CD8-positive, alpha-beta T cell (primary cell): ENCODE measurements at places on chromosomes 2 and 18.

DNA sequence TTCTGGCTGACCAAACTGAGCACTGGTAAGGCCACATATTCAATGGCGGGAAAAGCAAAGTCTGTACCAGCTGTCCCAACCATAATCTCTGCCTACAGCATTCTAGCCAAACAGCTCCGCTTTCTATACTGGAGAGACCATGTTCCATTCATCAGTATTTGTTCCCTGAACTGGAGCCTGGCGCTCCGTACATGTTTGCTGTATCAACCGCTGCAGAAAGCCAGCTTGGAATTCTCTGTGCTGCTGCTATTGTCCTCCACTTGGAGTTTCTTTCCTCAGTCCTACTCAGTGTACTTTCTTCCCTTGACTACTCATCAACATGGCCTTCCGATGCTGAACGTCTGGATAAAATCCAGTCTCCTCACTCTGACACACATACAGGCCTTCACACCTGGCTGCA, 1.9 kb downstream of the COA5 start:
- DNase-seq = no peak

- DNase-seq = no peak
Observed at GRCh38 chr18:79583426-79583825, 96.2 kb upstream of the CTDP1 start.

DNA sequence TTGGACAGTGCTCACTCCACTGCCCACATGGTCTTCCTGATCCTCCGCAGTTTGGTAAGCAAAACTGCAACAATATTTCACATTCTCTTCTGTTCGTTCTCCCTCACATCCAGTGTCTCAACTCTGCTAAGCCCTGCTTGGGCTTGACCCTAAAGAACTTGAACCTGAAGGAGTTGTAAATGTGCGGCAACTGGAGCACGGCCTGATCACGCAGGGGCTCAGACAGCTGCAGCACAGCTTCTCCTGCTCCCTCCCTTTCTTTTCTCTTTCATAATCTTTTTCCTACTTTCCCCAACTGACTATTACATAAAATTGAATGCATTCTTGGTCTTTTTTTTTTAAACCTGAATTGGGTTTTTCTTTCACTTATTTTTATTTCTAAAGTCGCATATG, 10.2 kb downstream of the CYRIA start:
- DNase-seq = no peak

DNA sequence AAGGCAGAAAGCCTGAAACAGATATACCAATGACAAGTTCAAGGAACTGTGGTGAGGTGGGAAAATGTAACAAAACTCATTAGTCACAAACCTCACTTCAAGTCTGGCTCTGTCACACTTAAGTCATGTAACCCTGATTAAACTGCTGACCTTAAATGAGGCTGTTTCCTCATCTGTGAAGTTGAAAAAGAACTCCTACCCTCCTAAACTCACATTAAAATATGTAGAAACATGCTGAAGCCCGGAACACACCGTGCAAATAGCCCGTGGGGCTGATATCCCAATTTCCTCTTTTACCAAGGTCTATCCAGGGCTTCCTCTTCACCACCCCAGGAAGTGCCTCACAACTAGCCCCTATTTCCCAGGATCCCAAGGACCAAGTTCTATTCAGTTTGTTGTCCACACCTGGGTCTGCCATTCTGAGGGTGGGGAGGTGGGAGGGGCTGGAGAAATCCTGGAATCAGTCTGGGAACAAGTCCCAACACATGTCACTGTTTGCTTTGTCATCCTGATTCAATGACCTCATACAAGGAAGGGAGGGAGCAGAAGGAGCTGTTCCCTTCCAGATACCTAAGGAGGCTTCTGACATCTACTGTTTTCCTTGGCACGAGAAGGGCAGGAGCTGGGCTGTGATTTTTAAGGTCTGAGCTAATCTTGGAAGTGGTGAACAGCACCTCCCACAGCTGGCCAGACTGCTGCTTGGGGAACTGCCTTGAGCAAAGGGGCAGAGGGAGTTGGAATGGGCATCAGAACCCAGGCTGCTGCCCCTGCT, 42.3 kb downstream of the SLC4A1AP start:
- no peak for DNase-seq

- no peak for DNase-seq
Observed at GRCh38 chr18:26556573-26556972, 8.2 kb upstream of the KCTD1 start.

DNA sequence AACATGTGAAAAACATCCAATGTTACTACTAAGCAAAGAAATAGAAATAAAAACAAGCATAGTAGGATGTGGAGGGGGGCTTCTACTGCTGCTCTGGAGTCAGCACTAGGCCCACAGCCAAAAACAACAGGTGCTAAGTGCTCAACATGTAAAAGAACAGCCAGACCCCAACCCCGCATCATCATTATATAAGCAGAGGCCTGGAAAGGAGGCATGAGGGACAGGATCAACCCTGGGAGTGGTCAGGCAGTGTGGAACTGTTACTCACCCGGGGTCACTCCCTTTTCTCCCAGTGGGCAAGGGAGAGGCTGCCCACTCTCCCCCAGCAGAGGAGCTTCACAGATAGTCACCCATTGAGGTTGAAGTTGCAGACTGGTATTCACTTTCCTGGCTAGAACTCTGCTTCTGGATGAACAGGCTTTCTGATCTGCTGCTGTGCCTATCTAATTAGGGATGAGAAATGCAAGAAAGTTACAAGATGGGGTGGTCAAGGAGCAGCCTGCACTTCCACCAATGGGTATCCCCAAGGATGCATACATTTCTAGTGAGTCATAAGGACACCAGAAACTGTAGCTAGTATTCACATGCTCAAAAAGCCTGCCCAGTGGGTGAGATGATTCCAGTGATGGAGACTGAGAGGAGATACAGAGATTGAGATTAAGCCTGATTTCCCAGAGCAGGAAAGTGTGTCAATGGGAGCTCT, 480.1 kb upstream of the TCF4 start:
- DNase-seq = no peak

DNA sequence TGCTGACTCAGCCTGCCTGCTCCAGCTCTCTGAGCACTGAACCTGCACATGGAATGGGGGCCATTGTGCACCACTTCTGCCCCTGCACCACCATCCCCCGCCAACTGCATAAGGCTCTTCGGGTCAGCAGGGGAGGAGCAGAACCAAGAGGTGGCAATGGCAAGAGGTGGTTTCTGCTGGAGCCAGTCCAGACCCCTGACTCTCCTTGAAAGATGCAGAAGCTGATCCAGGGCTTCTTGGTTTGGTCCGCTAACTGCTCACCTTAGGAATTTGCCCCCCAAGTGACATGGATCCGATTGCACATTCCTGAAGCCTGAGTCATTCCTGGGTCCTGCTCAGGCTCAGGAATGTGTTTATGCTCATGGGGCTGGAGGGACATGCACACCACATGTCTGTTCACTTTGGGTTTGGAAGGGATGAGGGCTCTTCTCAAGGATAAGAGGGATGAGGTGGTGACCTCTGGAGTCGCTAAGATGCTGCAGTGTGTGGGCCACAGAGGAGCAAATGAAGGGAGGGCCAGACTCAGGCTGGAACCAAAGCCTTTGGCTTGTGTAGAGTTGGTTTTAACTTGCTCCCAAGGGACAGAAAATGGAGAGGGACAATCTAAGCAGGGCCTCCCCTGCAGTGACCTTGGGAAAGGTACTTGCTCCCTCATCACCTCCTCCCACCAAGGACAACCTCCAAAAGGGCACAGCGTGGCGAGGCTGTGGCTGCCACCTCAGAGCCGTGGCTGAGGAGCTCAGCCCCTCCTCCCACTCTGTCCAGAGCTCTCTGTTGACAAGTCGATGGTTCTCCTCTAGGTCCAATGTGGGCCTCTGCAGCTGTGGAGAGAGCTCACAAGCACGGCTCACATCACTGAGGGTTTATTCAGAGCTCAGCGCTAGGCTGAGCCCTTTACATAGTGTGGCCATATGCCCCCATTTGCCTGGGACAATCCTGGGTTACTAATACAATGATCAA, 66.2 kb downstream of the HS1BP3 start:
- DNase-seq = no peak

DNA sequence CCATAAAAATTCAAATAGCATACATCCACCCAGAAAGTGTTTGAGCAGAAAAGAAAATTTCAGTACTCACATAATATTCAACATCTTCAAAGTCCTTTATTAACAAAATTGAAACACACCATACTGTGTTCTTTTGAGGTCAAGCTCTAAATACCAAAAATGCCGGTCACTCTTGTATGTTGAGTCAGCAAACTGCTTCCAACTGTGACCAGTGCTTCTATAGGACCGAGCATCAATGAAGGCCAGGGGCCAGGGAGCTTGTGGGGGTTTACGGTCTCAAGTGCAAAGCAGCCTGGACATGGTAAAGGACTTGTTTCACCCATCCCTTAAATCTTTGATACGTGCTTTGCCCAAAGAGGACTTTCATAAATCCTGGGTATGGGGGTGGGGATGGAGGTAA, 112.7 kb upstream of the REV1 start:
- no peak for DNase-seq

GRCh38 chr2:236945431-236946016, 140.2 kb upstream of the COPS8 start:
- DNase-seq = peak; percentile 19

GRCh38 chr2:229873123-229873581, 48.7 kb downstream of the TRIP12 start:
- no peak for DNase-seq

DNA sequence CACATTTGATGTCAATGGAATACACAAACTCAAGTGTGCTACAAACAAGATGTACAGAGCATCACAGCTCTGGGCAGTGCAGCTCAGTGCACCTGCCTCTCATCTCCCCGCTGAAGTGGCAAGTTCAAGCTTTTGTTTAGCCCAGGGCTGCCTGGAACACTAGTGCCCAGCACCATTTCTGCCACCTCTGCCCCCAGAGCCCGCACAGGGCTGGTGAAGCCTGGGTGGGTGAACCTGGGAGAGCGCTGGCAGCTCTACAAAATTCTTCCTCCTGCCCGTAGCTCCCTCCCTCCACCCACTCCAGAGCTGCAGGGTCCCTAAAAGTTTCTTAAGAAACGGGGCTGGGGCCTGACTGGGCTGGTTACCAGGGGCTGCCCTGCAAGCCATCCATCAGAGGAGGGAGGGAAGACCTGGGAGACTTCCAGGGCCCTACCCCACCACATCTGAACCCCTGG, 1.5 kb downstream of the HES6 start:
- no peak for DNase-seq

DNA sequence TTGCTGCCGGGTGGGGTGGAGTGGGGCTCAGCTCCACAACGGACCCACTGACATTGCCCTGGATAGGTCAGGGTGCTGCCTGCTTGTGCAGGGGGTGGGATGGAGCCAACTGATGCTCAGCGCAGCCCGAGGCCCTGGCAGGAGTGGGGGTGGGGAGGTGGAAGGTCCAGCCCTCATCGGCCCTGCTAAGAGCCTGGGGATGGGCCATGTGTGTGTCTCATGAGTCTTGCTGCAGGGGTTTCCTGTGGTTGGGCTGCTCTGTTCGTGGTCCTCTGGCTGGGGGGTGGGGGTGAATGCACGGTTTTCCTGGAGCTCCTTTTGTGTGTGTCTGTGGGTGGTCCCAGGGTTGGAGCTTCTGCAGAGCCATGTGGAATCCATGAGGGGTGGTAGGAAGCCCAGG, 39.4 kb upstream of the GALR1 start:
- DNase-seq = no peak

DNA sequence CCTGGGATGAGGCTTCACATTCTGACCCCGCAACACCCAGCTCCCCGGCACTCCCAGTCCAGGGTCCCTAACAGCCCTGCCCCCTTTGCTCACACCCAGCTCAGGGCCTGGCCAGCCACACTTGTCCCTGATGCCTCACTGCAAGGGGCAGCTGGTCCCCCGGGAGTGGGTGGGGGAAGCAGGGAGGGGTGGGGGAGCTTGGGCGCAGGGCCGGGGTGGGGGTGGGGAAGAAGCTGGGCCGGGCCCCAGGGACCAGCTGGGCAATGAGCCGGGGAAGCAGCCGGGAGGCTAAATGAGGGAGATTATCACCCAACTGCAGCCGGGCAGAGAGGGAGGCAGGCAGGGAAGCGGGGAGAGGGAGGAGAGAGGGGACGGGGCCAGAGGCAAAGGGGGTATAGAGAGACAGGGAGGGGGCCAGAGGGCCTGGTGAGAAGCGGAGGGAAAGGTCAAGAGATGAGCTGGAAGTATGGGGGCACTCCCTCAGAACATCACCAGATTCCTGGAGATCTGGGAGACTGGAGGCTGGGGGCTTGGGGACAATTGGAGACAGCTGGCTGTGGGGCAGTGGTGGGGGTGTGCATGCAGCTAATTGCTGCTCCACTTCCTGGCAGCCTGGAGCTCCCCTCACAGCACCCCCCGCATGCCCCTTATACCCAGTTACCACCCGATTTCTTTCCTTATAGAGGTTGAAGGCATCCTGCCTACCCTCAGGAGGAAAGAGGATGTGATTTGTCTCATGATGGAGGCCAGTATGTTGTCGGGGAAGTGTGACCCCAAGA, 2.5 kb upstream of the ASIC4 start:
- DNase-seq = no peak

GRCh38 chr2:1754046-1754445, 9.7 kb upstream of the PXDN start:
- no peak for DNase-seq

DNA sequence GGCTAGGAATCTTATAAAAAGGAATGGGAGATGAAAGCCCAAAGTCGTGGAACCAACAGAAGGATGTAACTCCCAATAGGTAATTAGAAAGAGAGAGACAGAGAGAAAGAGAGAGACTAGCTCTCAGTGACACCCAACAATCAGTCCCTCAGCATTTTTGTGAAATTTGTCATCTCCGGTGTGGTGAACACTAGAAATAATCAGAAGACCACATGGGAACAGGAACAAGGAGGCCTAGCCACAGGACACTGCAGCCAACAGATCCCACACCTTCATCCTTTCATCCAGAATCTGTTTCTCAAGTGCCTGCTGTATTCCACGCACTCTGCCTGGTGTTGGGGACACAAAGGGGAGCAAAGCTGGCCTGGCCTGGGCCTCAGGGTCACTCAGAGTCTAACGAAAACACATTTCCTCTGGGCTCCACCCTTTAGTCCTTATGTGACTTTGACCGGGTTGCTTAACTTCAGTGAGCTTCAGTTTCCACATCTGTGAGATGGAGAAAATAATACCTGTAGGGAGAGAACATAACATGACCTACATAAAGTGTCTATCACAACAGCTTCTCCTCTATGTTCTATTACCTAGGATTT, 53.1 kb downstream of the EHD3 start:
- no peak for DNase-seq

GRCh38 chr2:149661844-149662243, 74.3 kb upstream of the MMADHC start:
- no peak for DNase-seq

GRCh38 chr2:29450596-29451222, 335.5 kb downstream of the CLIP4 start:
- DNase-seq = no peak
